ENCODE measurements at places on chromosomes 13 and 19. TPM values are rescaled to one million over a fixed set of nuclear protein-coding genes. Genes with fewer than 3 reads are reported as not detected.

GRCh38 chr13:64482373-64482772, 2747.8 kb downstream of the PCDH9 start:
- no peak for DNase-seq
- H3K4me1 ChIP-seq = no peaks in the 10 kb centered on the region
- no peaks in the 10 kb centered on the region for H3K27me3 ChIP-seq

DNA sequence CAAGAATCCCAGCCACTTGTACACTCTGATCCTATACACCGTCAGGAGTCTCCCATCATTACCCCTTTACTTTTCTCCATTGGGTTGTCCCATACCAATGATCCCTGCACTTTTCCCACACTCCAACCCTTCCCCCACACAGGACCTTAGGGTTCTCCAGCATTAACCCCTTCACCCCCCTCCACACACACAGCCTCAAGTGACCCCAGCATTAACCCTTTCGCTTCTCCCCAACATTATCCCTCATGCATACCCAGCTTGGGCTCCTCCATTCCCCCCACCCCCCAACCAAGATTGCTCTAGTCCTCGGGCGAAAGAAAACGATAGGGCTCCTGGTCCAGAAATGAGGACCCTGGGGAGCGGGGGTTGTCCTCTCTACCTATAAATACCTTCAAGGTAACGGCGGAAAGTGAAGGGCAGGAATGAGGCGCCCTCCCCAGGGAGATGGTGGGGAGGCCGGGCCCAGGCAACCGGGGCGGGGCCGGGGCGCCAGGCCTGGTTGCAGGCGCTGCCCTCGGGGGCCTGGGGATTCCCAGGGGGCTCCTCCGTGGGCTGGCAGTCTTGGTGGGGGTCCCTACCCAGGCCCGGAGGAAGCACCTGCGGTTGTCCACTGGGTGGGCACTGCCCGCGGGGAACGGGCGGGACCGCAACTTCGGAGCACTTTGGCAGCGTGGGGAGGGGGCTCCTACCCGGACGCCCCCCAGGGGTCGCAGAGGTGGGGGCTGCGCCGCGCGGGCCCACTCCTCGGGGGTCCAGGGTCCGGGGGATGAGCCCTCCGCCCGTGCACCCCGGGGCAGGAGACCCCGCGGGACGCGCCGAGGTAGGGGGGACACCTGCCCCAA, 757 bp downstream of the WIZ start:
- peaks cover 1% of the 10 kb centered on the region for H3K4me1 ChIP-seq
- no peaks in the 10 kb centered on the region for H3K27me3 ChIP-seq
- no peak for DNase-seq
- H3K36me3 ChIP-seq = no peaks in the 10 kb centered on the region
- peak overlapping the region; percentile 66 for H3K4me3 ChIP-seq
- H3K27ac ChIP-seq = no peak overlapping the region

- peak; percentile 16 for DNase-seq
- no peak overlapping the region for H3K4me3 ChIP-seq
- H3K27ac ChIP-seq = no peak overlapping the region
- no peaks in the 10 kb centered on the region for H3K27me3 ChIP-seq
Measured at GRCh38 chr19:33503030-33503429, 18.6 kb downstream of the PEPD start.

DNA sequence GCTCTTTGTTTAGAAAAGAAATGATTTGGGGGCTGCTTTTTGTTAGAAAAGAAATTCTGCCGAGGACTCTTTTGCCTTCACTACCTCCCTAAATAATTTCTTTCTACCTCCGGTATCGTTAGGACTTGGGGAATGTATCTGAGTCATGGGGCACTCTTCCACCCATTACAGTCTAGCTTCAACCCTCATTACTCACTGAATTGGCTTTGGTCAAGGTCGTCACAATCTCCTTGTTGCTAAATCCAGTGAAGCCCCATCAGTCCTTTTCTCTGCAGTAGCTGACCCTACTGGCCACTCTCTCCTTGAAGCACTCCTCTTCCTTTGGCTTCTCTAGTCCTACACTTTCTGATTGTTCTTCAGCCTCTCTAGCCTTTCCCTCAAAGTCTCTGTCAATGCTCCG, 34.0 kb downstream of the WDR87 start:
- H3K4me1 ChIP-seq = no peaks in the 10 kb centered on the region
- no peak for DNase-seq
- no peak overlapping the region for H3K27ac ChIP-seq
- H3K36me3 ChIP-seq = no peaks in the 10 kb centered on the region
- no peak overlapping the region for H3K4me3 ChIP-seq

DNA sequence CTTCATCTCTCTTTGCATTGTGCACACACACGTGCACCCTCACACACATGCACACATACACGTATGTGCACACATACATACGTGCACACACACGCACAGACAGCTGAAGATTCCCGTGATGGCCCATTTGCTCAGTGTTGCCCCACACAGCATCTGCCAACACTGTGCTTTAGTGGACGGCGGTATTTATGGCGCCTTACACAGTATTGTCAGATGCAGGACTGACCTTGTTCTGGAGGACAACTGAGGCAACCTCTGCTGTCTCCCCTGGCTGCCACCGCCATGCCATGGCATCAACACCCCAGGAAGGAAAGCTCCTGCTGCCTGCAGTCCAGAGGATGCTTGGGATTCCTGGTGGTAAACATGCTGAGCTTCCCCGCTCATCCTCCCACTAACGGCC, 316.4 kb downstream of the TEX29 start:
- H3K4me3 ChIP-seq = no peak overlapping the region
- H3K4me1 ChIP-seq = no peaks in the 10 kb centered on the region
- no peak for DNase-seq

GRCh38 chr13:93388701-93389100, 162.1 kb downstream of the GPC6 start:
- H3K4me3 ChIP-seq = no peak overlapping the region
- H3K36me3 ChIP-seq = no peaks in the 10 kb centered on the region
- DNase-seq = no peak

- H3K27ac ChIP-seq = no peak overlapping the region
- DNase-seq = no peak
- H3K4me1 ChIP-seq = no peaks in the 10 kb centered on the region
- no peaks in the 10 kb centered on the region for H3K36me3 ChIP-seq
- H3K4me3 ChIP-seq = no peak overlapping the region
Measured at GRCh38 chr13:113161433-113161832, 3.0 kb downstream of the PROZ start.

DNA sequence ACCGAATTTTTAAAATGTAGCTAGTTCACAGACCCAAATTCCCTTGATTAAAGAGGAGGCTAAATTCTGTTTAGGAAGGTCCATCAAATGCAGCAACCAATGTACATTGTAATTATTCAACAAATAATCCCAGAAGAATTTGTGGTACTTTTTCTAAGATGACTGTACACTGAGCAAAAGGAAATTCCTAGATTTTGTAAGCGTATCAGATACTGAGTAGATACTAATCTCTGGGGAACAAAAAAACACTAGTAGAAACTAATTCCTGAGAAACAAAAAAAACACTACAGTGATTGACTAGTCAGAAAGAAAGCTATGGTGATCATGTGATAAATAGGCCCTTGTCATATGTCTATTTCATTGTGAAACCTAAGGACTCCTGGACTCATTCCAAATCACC, 246.1 kb downstream of the PCDH17 start:
- H3K27me3 ChIP-seq = no peaks in the 10 kb centered on the region
- H3K36me3 ChIP-seq = no peaks in the 10 kb centered on the region
- H3K27ac ChIP-seq = no peak overlapping the region
- no peaks in the 10 kb centered on the region for H3K4me1 ChIP-seq

DNA sequence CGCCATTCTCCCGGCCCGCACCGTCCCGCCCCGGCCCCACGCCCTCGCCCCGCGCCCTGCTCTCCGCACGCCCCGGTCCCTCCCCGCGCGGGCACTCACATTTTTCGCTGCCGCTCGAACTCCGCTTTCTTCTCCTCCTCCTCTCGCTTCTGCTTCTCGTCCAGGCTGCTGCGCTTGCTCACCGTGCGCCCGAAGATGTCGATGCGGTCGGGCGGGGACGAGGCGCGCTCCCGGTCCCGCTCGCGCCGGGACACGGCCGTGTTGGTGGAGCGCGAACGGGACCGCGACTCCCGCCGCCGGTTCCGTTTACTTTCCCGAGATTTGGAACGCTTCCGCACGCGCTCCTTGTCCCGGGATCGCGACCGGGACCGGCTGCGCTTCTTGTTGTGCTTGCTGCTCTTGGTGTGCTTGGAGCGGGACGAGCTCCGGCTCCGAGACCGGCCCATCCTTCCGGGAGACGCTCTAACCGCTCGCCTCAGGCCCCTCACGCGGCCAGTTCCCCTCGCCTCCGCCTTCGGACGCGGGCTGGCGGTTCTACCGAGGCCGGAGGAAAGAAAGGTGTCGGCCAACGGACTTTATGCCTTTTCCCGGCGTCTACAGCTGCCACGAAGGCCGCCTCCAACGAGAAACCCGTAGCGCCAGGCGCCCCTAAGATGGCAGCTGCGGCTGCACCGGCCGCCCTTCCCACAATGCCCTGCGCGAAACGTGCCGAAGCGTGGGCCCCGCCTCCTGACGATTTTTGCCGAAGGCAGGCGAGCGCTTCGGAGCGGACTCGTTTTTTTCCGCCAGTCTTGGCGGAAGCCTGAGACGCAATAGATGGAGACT, at the start of gene ARGLU1:
ARGLU1 (minus strand) TSS at position 664 of the 825 bp plus-strand sequence; CDS start at position 446, 218 bp downstream.
- DNase-seq = peak; percentile 99
- peaks cover 12% of the 10 kb centered on the region for H3K4me1 ChIP-seq
- no peaks in the 10 kb centered on the region for H3K27me3 ChIP-seq
- H3K4me3 ChIP-seq = peak within 1 kb of the TSS; percentile 90
- H3K27ac ChIP-seq = peak within 1 kb of the TSS; percentile 58

GRCh38 chr19:55344444-55344843, 4.8 kb downstream of the KMT5C start:
- H3K4me3 ChIP-seq = no peak overlapping the region
- H3K27ac ChIP-seq = no peak overlapping the region
- no peaks in the 10 kb centered on the region for H3K36me3 ChIP-seq

GRCh38 chr13:102680842-102681740, 13.8 kb downstream of the METTL21C start:
- no peaks in the 10 kb centered on the region for H3K36me3 ChIP-seq
- H3K27me3 ChIP-seq = no peaks in the 10 kb centered on the region
- H3K4me1 ChIP-seq = no peaks in the 10 kb centered on the region
- H3K4me3 ChIP-seq = no peak overlapping the region
- no peak overlapping the region for H3K27ac ChIP-seq
- DNase-seq = no peak

- no peak overlapping the region for H3K27ac ChIP-seq
- no peak overlapping the region for H3K4me3 ChIP-seq
- no peak for DNase-seq
- H3K4me1 ChIP-seq = no peaks in the 10 kb centered on the region
Measured at GRCh38 chr13:40813667-40814454, 24.4 kb downstream of the SLC25A15 start.

DNA sequence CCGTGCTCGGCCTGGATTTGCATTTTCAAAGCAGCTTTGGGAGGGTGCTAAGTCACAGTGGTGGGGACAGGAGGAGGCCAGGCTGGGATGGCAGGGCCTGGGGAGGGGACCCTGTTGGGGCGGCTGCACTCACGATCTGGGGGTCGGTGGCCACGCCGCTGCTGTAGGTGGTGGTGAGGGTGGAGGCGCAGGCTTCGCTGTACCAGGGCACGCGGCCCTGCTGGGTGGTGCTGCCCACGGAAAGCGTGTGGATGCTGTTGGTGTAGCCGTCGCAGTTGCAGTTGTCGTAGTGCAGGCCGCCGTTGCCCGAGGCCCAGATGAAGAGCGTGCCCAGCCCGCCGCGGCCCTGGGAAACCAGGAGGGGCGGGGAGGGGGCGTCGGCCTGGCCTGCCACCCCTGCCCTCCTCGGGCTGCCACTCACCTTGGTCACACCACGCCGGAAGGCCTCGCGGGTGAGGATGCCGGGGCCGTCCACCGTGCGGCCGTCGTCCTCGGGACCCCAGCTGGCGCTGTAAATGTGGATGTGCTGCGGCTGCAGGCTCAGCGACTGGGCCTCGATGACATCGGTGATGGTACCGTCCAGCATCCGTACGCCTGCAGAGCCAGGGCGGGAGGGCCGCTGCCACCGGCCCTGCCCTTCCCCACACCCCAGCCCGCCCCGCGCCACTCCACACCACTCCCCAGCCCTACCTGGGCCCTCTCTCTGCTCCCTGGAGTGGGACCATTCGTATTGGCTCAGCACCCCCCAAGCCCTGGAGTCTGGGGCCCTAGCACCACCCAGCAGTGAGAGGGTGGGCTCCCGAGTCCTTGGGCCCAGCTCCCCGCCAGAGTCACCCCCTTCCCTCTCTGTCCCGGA, 3.2 kb downstream of the PCSK4 start:
- H3K27me3 ChIP-seq = no peaks in the 10 kb centered on the region
- no peaks in the 10 kb centered on the region for H3K4me1 ChIP-seq
- no peak for DNase-seq

DNA sequence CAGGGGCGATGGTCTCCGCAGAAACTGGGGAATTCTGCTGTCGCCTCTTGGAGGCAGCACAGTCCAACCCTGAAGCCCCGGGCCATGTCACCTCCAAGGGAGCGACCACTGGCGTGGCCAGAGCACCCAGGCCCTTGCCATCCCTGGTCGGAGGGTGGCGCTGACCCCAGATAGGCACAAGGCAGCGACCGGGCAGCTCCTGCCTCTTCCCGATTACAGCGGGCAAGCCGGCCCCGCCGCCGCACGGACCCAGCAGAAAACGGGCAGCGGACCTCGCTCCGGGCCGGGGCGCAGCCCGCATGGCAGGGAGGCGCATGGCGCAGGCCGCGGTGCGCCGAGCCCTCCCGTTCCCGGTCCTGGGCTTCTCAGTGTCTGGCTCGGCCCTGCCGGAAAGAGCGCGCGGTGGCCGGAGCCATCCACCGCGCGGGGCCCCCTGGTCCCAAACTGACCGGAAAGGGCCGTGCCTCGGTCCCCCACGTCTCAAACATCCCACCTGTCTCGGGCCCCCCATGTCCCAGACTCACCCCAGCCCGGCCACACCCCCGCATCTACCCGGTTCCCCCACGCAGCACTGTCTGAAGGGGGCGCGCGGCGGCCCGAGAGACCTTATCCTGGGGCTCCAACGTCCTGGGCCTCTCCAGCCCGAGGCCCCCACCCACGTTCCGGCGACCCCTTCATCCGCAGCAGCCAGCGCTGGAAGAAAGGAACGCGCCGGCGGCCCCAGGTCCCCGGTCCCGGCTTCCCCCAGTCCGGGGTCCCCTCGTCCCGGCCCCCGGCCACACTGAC, 727 bp downstream of the CERS1 start:
- H3K27me3 ChIP-seq = no peaks in the 10 kb centered on the region
- H3K36me3 ChIP-seq = no peaks in the 10 kb centered on the region
- no peak overlapping the region for H3K4me3 ChIP-seq
- H3K4me1 ChIP-seq = no peaks in the 10 kb centered on the region
- no peak for DNase-seq
- no peak overlapping the region for H3K27ac ChIP-seq

Gene DAND5
- total RNA-seq = not detected

Gene VASP
- 119 TPM for total RNA-seq

Gene SELENOV
- total RNA-seq = not detected

Gene SMIM44
- total RNA-seq = not detected

Gene COMP
- total RNA-seq = 142 TPM

Gene IGFLR1
- 14.9 TPM for total RNA-seq

Data from aorta (tissue), 5 donors.